Amygdala (tissue), 56 donors: ENCODE measurements at places on chromosomes 16 and 17.

GRCh38 chr17:66494023-66494803 is 191.8 kb downstream of the PRKCA start:
- no peak for DNase-seq

GRCh38 chr17:72913142-72913682 is 179.3 kb downstream of the SLC39A11 start:
- no peak for DNase-seq

DNA sequence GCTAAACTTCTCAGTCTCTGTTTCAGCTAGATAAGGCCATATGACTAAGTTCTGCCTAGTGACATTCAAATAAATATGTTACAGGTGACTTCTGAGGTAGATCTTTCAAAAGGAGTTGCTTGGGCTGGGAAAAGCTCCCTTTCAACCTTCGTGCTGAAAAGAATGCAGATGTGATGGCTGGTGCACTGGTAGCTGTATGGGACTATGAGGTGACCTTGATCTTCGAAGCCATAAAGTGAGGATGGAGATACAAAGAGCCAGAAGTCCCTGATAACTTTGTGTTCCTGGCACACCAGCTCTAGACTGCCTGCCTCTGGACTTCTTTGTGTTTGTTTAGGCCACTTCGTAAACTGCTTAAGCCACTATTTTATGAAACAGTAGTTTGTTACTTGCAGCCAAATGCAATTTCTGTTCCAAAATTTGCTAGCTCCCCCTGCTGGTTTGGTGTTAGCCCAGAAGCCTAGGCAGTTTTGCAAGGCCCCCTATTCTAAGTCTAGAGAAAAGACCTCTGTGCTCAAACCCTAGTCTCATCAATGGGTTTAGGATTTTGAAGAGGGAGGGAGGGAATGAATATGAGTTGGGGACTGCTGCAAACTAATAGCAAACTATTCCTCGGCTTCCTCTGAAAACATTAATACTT is 23.3 kb upstream of the ERCC4 start:
- DNase-seq, result no peak

DNA sequence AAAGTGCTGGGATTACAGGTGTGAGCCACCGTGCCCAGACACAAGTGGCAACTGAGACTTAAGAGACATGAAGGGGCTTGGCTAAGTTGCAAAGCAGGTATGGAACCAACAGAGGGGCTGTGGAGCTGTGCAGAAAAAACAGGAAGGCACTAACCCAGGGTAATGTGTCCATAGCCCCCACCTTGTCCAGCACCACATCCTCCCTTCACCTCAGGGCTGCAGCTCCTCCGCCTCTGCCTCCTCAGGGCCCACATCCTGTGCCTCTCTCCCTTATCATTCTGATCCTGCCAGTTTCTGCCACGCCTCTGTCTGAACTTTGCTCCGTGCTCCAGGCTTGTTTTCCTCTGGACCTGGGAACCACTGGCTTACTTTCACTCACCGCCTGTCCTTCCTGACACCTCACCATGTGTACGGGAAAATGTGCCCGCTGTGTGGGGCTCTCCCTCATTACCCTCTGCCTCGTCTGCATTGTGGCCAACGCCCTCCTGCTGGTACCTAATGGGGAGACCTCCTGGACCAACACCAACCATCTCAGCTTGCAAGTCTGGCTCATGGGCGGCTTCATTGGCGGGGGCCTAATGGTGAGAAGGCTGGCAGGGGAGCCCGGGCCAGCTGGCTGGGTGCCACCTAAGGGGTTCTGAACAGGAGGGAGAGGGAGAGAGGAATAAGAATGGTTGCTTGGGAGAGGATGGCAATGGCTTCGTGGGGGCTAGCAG is at the start of gene TM4SF5:
TSS of gene TM4SF5 (plus strand) at position 368 of the 716 bp plus-strand sequence. CDS start at position 405, 37 bp downstream.
- DNase-seq, result no peak

DNA sequence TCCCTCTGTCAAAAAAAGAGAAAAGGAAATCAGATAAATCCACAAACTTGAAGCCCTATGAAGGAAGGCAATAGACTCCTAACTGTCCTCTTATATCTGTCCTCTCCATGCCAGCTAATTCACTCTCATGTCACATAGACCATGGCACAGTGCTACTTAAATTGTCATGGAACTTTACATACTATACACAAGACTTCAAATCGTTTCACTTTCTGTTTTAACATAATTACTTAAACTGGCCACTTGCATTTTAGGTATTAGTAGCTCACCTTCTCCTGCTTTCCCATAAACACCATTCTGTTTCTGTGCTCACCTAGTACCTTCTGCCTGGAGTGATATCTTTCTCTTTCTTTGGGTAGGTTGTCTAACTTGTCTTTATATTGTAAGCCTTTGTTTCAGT is 816.7 kb upstream of the KIF2B start:
- DNase-seq, result no peak

DNA sequence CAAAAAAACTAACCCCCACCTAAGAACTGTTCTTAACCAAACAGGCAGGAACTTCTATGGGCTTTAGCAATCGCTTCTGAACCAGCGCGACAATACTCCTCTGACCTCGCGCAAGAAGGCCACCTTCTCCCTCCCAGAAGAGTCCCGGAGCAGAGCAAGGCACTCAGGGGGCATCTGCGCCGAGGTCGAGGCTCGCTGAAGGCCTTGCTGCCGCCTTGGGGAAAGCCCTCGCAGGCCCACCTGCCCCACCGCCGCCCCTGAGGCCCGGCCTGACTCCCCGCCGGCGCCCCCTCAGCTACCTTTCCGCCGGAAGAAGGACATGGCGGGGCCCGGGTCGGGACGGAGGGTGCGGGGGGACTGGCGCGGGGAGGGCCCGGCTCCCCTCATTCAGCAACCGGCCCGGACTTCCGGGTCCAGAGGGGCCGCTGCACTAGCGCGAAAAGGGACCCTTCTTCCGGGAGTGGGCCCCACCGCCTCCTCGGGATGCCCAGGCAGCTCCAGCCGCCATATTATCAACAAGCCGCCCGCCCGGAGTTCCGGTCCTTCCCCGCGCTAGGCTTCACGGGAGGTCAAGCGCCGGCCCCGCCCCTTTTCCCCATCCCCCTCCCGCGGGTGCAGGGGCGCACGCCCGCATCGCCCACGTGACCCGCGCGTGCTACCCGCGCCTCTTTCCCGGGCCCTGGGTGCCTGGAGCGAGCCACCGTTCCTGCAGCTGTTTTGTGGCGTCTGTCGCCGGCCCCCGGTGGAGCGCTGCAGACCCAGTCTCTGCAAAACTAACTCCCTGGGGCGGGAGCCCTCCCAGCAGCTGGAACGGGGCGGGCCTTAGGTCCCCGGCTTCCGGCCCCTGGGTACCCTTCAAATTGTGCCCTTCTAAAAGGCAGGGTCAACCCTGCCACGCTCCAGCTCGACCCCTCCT is at the start of gene AKAP10:
TSS of gene AKAP10 (minus strand) at position 536 of the 916 bp plus-strand sequence. CDS start at position 387, 149 bp downstream.
- DNase-seq, result peak; percentile 91

DNA sequence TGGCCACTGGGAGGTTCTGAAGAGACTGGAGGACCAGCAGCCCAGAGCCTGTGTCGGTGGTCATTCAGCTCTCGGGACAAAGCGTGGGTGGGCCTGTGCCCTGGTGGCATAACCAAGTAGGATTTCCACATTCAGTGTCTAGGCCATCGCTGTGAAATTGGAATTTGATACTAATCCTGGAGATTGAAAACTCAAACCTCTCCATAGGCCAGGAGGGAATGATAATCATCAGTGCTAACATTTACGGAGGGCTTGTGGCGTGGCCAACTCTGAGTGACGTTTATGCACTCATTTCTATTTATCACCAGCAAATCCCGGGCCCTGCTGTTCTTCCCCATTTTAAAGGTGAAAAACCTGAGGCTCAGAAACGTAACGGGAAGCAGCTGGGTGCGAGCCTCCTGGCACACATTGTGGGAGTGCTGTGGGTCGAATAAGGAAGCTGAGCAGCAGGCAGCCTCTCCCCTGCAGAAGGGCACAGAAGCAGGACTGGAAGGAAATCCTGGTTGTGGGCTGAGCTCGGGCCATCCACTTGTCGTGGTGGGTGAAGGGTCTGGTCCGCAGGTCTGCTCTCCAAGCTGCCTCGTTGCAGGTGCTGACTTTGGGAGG is 33.1 kb downstream of the RAI1 start:
- no peak for DNase-seq
